ENCODE measurements at places on chromosomes 1 and 21. TPM values are rescaled to one million over a fixed set of nuclear protein-coding genes. Genes with fewer than 3 reads are reported as not detected.

The PIK3C2B gene
- total RNA-seq: 0.76 TPM

GRCh38 chr1:25727635-25728286 lies 72.2 kb upstream of the SELENON start:
- peak; percentile 40 for DNase-seq

GRCh38 chr21:25999921-26000582 lies 170.5 kb downstream of the APP start:
- no peak for DNase-seq

The RPTN gene
- not detected for total RNA-seq

The PIGP gene
- total RNA-seq: 15.1 TPM

The HENMT1 gene
- total RNA-seq: 7.2 TPM

DNA sequence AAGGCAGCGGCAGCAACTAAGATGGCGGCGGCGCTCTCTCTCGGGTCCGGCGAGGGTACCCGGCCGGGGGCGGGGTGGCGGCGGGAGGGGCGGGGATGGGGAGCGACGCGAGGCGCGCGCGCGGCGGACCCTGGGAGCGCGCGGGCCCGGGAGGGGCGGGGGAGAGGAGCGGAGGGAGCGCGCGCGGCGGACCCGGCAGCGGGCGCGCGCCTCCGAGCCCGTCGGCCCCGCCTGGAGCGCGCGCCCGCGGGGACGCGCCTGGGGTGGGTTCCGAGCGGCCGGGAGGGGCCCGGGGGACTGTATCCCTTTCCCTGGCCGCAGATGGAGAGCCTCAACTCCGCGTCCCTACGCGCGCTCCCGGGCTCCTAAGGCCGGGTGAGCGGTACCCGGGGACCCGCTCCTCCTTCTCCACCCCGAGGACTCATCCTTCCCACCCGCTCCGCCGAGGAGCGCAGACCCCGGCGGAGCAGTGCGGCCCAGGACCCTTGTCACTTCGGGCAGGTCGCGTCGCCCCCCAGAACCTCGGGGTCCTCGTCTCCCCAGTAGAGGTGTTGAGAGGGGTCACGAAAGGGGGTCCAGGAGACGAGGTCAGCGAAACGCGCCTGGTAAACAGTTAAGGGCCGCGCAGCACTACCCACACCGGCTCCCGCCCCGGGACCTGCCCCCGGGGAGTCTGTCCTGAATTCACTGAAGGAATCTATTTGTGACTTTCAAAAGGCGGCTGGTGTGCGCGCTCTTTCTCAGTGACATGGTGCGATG lies at the start of gene CLSTN1:
TSS of gene CLSTN1 (minus strand) at position 23 of the 759 bp plus-strand sequence. CDS start 232 bp downstream, outside the sequence.
- peak; percentile 94 for DNase-seq

DNA sequence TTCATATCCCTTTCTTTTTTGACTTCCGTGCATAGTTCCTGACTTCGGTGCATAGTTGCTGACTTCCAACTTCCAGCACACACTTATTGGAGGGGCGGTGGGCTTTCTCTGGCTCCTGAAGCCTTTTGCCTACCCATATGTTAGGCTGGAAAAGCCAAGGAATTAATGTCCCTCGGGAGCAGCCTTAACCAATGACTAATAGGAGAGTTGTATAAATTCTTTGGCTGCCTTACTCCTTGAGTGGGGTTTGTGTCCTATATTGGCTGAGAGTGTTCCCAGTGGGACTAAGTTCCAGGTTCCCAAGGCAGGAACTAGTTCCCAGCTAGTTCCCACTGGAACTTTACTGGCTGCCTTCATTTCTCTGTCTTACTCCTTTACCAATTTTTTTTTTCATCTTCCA lies 105.7 kb downstream of the ZNF326 start:
- peak; percentile 33 for DNase-seq

- DNase-seq: no peak
These were observed 23.8 kb downstream of the PLA2G2A start for GRCh38 chr1:19955534-19956170.

The AUNIP gene
- 2.2 TPM for total RNA-seq

The STYXL2 gene
- not detected for total RNA-seq

The AADACL4 gene
- not detected for total RNA-seq

GRCh38 chr1:197126691-197127090 lies 19.8 kb downstream of the ASPM start:
- no peak for DNase-seq

Data from GM23248 (cell line).